ENCODE measurements at places on chromosomes 1 and 21.

- H3K27ac ChIP-seq, result no peak overlapping the region
- H3K4me1 ChIP-seq, result peaks cover 58% of the 10 kb centered on the region
- no peaks in the 10 kb centered on the region for H3K27me3 ChIP-seq
Measured at GRCh38 chr1:89826594-89826993, 5.8 kb downstream of the LRRC8D start.

DNA sequence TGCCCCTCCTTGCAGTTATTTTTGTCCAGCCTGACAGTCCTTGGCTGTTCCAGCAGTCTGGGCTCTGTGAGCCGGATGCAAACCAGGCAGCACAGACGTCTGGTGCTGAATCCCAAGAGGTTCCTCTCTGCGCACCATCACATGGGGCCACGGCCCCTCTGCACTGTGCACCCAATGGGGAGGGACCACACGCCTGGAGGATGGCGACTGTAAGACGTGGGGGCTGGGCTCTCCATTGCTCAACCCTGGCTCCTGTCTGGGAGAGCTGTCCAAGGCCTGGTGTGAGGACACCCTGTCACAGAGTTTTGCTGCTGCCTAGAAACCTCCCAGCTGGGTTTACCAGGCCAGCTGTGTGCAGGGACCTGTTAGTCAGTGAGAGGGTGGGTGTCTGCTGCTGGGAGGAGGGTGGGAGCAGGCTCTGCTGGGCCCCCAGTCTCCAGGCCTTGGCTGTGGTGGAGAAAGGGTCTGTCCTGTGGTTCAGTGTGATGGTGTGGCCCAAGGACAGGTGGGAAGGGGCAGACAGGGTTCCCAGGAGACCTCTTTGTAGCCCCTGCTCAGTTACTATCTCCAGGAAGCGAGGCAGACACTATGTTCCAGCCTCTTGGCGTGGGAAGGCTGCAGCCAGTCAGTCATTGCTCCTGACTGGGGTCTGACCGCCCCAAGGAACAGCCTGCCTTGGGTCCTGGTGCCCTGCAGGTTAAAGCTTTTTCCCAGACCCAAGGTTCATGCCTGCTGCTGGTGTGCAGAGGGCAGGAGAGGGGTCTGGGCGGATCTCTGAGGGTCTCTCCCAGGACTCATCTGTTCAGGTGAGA, 13.8 kb downstream of the HEYL start:
- no peak overlapping the region for H3K4me3 ChIP-seq
- H3K4me1 ChIP-seq, result no peaks in the 10 kb centered on the region
- peaks cover 34% of the 10 kb centered on the region for H3K27me3 ChIP-seq
- ATAC-seq, result peak; percentile 53
- H3K36me3 ChIP-seq, result no peaks in the 10 kb centered on the region

DNA sequence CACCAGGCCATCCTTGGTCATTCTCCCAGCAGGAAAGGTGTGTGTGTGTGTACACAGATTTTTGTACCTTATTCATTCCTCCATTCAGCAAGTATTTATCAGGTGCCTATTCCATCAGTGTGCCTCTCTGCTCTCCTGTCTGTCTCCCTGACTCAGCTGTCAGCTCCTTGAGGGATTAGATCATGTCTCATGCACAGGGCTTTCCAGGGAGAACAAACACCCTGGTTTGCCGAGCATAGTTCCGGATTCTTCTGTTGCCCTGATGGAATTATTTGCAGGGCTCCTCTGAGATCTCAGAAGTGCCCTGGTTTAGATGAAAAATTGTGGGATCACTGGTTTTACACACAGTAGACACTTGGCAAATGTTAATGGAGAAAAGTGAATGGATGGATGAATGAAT, 8.1 kb upstream of the SDHB start:
- ATAC-seq, result no peak
- H3K4me1 ChIP-seq, result peaks cover 14% of the 10 kb centered on the region
- no peaks in the 10 kb centered on the region for H3K36me3 ChIP-seq
- no peak overlapping the region for H3K4me3 ChIP-seq
- peaks cover 10% of the 10 kb centered on the region for H3K27me3 ChIP-seq

- ATAC-seq, result peak; percentile 56
- H3K4me1 ChIP-seq, result no peaks in the 10 kb centered on the region
- no peak overlapping the region for H3K27ac ChIP-seq
- no peaks in the 10 kb centered on the region for H3K27me3 ChIP-seq
- no peak overlapping the region for H3K4me3 ChIP-seq
Measured at GRCh38 chr21:33968080-33968994, 52.7 kb upstream of the ATP5PO start.

GRCh38 chr1:22769932-22770331, 59.3 kb downstream of the EPHB2 start:
- no peaks in the 10 kb centered on the region for H3K4me1 ChIP-seq
- no peaks in the 10 kb centered on the region for H3K36me3 ChIP-seq
- no peak for ATAC-seq
- peaks cover 46% of the 10 kb centered on the region for H3K27me3 ChIP-seq
- H3K4me3 ChIP-seq, result no peak overlapping the region

DNA sequence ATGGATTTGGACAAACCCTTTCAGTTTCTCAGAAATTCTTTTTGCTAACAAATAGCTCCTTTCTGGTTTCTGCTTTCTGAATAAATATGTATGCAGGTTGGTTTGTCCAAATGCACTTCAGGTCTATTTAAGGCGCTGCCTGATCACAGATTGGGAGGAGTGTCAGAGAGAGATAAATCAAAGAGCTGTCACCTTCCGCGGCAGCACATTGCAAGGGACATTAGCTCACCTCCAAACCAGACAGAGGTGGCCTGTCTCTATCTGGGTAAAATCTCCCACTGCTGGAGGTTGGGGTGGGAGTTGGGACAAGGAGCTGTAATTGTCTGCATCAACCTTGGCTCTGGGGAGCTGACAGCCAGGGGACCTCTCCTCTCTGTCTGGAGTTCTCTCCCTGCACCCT, 25.2 kb downstream of the PRAMEF20 start:
- H3K36me3 ChIP-seq, result no peaks in the 10 kb centered on the region
- no peak overlapping the region for H3K4me3 ChIP-seq
- H3K27ac ChIP-seq, result no peak overlapping the region
- peaks cover 28% of the 10 kb centered on the region for H3K27me3 ChIP-seq

- no peaks in the 10 kb centered on the region for H3K27me3 ChIP-seq
- H3K27ac ChIP-seq, result no peak overlapping the region
- no peak overlapping the region for H3K4me3 ChIP-seq
- H3K36me3 ChIP-seq, result peaks cover 36% of the 10 kb centered on the region
- no peak for ATAC-seq
Measured at GRCh38 chr1:174828264-174828663, 171.5 kb upstream of the CACYBP start.
